ENCODE measurements at places on chromosomes 16 and 17. TPM values are rescaled to one million over a fixed set of nuclear protein-coding genes. Genes with fewer than 3 reads are reported as not detected.
A peak's percentile ranks its signal among the peaks of the same experiment; 100 is the strongest.

The SMG6 gene
- 41.6 TPM for total RNA-seq

- DNase-seq: no peak
These were observed 226.8 kb downstream of the CHD9NB start for GRCh38 chr16:52825892-52826291.

- no peak for DNase-seq
These were observed 11.4 kb downstream of the ASPHD1 start for GRCh38 chr16:29911676-29912010.

DNA sequence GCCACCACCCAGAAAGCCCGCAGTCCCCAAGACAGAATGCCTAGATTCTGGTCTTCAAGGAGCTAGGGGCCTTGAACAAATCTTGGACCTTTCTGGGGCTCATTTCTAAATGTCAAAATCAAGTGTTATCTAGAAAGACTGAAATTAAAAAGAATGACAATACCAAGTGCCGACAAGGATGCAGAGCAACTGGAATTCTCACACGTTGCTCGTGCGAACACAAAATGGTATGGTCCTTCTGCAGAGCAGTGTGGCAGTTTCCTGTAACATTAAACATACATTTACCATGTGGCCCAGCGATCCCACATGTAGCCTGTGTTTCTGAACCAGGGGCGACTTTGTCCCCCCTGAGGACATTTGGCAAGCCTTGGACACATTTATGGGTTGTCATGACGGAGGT is 137.9 kb downstream of the GAS7 start:
- no peak for DNase-seq

DNA sequence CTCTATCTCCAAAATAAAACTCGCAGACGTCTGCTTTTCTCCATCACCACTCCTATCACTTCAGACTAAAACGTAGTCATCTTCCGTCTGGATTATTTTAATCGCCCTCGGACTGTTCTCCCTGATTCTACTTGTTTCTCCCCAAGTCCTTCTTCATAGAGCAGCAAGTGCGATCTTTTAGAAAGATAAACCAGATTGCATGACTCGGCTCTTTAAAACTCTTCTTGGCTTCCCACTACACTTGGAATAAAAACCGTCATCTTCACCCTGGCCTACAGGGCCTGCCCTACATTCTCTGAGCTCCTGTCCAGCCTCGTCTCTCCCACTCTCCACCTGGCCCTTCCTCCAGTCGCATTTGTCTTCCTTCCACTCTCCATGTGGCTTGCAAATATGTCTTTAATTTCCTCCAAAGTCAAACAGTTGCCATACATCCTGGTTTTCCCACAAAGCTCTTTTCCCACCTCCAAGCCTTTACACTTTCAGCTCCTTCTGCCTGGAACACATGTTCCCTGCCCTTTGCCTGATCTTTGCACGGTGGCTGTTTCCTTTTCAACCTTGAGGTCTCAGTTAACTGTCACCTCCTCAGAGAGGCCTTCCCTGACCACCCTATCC is 70.5 kb upstream of the DHX40 start:
- no peak for DNase-seq

The SDR42E1 gene
- total RNA-seq: 3.6 TPM

- no peak for DNase-seq
These were observed 14.7 kb downstream of the DBNDD1 start for GRCh38 chr16:90004577-90004976.

DNA sequence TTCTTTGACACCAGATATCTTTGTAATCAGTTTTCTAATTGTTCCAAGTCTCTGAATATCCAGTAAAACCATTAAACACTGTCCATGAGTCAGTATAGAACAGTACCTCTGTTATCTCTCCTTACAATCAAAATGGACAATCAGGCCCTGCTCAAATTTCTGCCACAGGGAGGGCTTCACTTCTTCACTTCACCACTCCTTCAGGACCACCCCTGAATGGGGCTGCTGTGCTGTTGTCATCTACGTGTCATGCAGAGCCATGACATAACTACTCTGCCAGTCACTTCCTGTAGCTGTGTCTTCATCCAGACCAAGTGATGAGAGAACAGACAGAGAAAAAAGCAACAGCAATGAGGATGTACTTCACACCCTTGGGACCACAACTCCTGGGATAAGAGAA is 116.9 kb downstream of the TANC2 start:
- DNase-seq: no peak

GRCh38 chr17:31171701-31172100 is 76.9 kb downstream of the NF1 start:
- DNase-seq: no peak

GRCh38 chr17:61551255-61551742 is 39.7 kb downstream of the NACA2 start:
- peak; percentile 33 for DNase-seq

DNA sequence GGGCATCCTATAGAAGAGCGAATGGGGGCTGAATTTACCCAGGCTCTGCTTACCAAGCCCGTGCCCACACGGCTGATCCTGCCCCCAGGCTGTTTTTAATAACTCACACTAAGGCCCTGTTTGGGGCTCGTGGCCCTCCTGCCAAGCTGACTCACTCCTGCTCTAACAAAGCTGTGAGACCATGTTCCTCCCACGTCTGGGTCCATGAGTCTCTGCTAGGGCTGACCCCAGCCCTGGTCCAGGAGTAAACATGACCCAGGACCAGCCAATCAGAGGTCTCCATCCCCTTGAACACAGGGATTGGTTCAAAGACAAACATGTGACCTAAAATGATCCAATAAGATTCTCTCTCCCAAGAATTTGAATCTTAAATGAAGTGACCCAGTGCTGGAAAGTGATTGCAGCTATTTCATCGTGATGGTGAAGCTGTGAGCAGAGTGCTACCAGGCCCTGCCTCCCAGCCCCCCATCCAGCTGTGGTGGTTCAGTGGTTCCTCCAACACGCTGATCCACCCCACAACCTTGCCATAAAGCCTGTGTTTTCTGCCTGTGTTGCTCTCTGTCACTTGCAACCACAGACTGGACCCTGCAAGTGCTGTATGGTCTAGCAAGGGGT is 57.2 kb downstream of the C16orf82 start:
- no peak for DNase-seq

DNA sequence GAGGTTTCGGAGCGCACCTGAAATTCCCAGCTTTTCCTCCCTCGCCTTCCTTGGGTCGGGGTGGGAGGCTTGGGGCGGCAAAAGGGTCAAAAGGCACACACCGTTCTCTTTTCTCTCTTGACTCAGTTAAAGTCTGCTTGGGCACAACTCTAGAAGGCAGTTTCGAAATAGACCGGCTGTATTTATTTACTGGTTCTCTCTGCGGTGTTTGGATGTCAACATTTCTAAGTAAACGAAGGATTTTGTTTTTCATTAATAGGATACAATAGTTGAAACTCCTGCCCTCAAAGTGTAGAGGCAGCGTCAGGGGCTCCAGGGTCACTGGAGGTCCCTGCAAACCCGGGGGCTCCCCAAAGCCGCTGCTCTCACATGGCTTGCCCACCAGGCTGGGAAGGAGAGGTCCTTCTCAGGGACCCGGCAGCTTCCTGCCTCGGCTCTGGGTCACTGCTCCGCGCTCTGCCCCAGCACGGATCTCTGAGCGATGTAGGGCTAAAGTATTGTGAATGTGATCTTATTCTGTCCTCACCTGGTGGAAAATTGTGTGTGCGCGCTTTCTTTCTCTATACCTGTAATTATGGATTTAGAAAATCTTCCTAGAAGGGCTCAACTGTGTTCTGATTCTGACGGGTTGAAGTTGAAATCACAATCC is 952 bp downstream of the BMERB1 start:
- no peak for DNase-seq

The KRTAP2-4 gene
- not detected for total RNA-seq

DNA sequence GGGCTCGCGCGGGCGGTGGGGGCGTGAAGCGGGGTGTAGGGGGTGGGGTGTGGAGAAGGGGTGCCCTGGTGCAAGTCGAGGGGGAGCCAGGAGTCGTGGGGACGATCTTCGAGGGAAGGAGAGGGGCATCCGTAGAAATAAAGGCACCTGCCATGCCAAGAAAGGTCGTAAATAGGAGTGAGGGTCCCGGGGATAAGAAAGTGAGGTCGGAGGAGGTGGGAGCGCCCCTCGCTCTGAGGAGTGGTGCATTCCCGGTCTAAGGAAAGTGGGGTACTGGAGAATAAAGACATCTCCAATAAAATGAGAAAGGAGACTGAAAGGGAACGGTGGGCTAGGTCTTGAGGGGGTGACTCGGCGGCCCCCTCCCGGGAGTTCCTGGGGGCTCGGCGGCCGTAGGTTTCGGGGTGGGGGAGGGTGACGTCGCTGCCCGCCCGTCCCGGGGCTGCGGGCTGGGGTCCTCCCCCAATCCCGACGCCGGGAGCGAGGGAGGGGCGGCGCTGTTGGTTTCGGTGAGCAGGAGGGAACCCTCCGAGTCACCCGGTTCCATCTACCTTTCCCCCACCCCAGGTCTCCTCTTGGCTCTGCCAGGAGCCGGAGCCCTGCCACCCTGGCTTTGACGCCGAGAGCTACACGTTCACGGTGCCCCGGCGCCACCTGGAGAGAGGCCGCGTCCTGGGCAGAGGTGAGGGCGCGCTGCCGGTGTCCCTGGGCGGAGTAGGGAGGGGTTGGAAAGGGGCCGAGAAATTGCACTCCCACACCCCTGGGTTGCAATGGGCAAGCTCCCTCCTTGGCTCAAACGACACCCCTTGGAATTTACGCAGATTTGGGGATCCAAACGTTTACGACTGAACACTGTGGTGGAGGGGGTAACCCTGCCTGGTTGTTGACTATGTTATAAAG is 888 bp downstream of the CDH1 start:
- DNase-seq: no peak

GRCh38 chr16:87538160-87538559 is 45.3 kb upstream of the ZCCHC14 start:
- no peak for DNase-seq

GRCh38 chr17:12256380-12256995 is 235.8 kb downstream of the MAP2K4 start:
- DNase-seq: no peak

- no peak for DNase-seq
These were observed 49.8 kb upstream of the MTMR4 start for GRCh38 chr17:58564243-58564642.

- DNase-seq: no peak
These were observed 211.6 kb upstream of the FOXF1 start for GRCh38 chr16:86298758-86299134.

The OVCA2 gene
- 33.8 TPM for total RNA-seq

DNA sequence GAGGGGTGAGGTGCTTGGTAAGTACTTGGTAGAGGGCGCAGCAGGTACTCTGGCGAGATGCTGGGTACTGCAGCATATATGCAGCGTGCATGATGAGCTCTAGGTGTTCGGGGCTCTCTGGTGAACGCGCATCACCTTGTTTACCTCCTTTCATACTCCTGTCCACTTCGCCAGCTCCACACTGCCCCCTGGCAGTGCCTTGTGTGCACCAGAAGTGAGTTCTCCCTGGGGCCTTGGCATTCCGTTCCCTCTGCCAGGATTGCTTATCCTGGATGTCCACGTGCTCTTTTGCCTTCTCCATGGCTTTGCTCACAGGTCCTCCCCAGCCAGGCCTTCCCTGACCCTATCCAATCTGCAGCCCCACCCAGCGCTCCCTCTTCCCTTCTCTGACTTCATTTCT is 154.2 kb downstream of the MRM1 start:
- peak; percentile 36 for DNase-seq

The MT1H gene
- total RNA-seq: not detected

DNA sequence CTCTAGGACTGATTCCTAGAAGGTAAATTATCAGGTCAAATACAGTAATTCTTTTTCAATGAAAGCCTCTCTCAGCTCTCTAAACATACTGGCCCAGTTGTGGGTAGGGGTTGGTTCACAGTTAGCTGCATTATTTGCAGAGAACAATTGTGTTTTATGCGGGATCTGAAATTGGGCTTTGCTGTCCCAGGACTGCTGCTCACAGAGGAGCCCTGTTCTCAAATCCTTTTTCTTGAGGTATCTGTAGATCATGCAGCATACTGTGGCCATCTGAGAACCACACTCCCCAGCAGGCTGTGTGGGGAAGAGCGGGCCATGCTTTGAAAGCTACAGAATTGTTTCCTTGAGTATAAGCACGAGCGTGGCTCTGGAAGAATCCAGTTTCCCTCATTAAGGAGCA is 17.5 kb downstream of the MTHFSD start:
- no peak for DNase-seq

- DNase-seq: no peak
These were observed 317.2 kb upstream of the ZFHX3 start for GRCh38 chr16:73365016-73365551.

The KRTAP9-2 gene
- not detected for total RNA-seq

- no peak for DNase-seq
These were observed 2.5 kb downstream of the PRAC2 start for GRCh38 chr17:48725288-48726064.

The MARF1 gene
- total RNA-seq: 127 TPM

DNA sequence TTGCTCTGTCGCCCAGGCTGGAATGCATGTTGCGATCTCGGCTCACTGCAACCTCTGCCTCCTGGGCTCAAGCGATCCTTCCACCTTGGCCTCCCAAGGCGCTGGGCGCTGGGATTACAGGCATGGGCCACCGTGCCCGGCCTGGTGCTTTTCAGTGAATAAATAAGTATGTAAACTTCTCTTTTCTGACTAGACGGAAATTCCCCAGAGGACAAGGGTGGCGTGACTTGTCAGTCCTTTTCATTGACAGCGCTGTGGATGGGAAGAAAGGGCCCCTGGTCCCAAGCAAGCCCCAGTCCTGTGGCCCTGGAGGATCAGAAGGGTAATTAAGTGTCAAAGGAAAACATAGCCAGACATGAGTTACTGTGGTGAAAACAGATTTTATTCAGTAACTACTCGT is 9.6 kb upstream of the SPN start:
- no peak for DNase-seq

The FA2H gene
- 0.14 TPM for total RNA-seq

The CCDC92B gene
- not detected for total RNA-seq

- no peak for DNase-seq
These were observed 84.8 kb downstream of the IRF8 start for GRCh38 chr16:85983606-85984230.

- DNase-seq: no peak
These were observed 775 bp upstream of the TERB1 start for GRCh38 chr16:66802159-66802558.

DNA sequence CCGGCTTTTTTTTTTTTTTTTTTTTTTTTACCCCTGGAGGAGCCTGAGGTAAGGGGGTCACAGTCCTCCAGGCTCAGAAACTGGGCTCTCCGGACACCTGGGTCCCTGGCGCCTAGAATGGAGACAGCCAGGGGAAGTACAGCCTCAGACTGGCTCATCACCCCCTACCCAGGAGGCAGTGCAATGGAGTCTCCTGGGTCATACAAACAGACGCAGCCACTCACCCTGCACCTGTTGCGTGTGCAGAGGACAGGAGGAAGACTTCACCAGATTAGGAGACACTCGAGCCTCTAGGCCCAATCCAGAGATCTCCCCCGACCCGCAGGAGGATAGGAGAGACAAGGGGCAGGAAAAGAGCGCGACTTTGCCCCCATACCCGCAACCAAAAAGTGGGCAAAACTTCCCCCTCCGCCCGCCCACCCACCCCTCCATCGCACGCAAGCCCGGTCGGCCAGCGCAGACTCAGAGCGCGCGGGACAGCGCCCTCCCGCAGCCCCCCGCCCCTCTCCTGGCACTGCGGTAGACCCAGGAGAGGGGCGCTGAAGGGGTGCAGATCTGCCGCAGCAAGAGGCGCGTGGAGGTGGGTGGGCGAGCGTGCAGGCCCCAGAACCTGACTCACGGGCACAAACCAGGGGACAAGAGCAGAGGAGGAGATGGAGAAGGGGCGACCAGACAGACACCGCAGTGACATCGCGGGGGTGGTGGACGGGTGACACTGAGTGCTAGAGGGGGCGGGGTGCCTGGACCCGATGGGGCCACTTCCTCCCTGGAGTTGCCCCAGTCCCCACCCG is 900 bp downstream of the HAP1 start:
- no peak for DNase-seq

All from natural killer cell (primary cell).